ENCODE measurements at places on chromosomes 2 and 18.

DNA sequence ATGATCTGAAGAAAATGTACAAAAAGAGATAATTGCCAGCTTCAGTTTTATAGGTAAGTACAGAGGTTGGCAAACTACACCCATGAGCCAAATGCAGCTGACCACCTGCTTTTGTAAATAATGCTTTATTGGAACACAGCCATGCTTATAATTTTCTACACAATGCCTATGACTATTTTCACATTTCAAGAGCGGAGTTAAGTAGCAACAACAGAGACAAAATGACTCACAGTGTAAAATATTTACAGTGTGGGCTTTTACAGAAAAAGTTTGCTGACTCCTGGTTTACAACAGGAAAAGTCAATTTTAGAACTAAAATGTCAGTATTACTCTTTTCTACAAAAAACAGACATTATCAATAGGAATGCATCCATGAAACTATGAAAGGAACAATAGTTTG lies 26.0 kb downstream of the CWC22 start:
- DNase-seq: no peak

- DNase-seq: no peak
Observed at GRCh38 chr2:201709747-201710146, 11.3 kb upstream of the MPP4 start.

- DNase-seq: no peak
Observed at GRCh38 chr2:176960736-176961520, 251.7 kb upstream of the HNRNPA3 start.

DNA sequence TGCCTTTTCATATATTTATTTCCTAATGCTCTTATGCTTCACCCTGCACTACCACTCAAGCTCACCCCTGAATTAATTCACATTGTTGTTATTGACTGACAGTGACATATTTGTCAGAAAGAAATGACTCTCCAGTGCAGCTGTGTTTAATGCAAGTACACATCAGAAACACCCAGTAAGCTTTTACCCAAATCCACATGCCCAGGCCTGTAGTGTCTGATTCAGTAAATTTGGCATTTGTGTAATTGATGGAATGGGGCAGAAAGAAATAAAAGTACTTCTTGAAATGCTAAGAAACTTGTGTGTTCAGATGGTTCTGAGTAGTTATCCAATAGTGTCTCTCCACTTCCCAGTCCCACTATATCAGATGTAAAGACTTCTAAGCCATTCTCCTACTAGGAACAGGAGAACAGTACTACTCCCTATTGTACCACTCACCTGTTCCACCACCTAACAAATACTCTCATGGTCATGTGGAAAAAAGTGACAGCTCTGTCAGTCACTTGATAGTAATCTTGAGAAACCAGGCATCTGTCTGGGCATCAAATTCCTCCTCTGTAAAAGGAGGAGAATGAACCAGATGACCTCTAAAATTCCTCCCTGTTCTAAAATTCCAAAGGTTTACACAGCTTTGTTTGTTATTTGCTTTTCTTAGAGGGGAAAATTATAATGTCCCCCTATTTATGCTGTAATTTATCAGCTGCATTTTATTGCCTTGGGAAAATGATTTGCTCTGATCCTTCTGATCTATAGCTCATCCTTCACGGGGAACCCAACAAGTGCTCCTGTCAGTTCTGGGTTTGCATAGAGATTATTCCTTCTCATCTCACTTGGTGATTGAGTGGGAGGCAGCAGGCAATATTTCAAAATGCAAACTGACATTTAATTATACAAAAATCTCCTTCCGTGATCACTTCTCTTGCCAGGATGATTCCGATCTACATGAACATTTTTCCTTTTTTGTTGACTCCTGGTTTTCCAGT lies 70.9 kb downstream of the ZNF385B start:
- no peak for DNase-seq

- DNase-seq: no peak
Observed at GRCh38 chr2:117943013-117943672, 70.7 kb downstream of the CCDC93 start.

DNA sequence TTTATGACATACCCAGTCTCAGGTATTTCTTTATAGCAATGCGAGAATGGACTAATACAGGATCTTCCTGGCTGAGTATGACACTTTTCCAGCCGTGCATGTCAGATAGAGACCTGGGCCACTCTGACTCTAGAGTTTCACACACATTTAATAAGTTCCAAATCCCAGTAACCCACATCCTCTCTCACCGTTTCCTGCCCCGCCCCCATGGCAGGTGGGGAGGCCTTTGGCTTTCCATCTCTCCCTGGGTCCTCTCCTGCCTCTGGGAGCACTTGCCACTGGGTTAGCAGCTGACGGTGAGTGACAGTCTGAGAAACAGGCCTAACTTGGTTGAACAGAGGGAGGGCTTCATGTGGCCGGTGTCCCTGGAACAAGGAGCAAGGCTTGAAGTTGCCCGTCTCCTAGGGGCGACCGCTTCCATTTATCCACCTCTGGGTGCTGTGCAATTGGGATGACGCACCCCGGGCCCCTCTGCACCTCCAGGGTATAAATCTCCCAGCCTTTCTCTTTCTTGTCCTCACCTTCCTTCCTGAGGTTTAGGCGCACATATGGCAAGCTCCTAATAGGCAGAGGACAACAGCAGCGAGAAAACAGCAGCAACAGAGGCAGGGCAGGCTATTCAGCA lies 152.7 kb upstream of the HDAC4 start:
- no peak for DNase-seq

DNA sequence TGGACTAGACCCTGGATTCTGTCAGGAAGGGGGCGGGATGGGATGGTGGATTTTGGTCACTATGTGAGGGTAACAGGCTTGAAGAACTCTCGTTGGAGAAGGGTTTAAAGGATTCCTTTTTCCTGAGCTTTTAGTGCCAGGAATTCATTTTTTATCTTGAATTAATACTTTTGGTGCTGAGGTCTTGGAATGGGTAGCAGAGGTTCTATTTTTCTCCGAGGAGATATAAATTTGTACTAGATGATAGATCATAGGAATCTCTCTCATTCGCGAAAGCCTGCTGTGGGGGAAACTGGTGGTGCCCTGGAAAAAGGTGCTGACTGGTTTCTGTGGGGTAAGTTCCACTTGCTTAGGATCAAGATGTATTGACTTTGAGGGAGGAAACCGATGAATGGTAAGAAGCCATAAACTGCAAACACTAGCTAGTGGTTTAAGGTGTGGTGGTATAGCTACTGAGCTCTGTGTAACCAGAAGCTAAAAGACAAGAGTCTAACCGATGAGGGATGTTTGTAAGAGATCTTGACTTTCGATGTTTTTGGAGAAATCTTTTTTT lies 706 bp downstream of the AGPS start:
- no peak for DNase-seq

DNA sequence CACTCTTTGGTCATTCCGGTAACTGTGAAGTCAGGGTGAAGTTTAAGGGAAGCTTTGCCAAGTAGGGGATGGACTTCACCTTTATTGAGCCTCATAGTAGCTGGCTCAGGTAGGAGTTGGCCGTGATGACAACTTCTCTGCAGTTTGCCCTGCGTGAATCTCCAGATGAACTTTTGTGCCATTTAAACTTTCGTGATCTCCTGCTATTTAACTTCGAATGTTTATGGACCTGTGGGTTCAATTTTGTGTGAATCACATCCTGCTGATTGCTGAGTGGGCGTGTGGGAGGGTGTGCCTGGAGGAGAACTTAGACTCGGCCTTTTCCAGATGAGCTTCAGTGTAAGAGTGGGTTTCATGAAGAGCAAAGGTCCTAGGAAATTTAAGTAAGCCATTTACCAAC lies 4.2 kb downstream of the UGT1A1 start:
- no peak for DNase-seq

GRCh38 chr2:232877940-232878511 lies 8.0 kb downstream of the SNORC start:
- no peak for DNase-seq

DNA sequence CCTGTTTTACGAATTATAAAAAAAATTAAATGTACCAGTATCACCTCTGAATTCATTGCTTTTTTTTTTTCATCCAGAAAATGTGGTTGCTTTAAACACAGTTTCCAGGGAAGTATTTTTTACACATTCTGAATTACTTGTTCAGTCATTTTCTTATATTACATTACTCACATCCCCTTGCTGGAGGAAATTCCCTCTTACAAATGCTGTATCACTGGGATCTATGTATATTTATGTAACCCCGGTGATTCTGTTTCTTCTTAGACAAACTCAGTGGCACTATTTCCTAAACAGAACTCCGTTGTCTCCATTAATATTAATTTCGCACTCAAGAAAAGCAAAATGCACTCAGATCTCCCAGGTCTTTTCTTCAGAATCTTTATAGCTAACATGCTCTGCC lies 1078.5 kb upstream of the ZEB2 start:
- no peak for DNase-seq

- no peak for DNase-seq
Observed at GRCh38 chr2:205699515-205700289, 17.4 kb downstream of the NRP2 start.

GRCh38 chr2:4098137-4098536 lies 394.8 kb downstream of the DCDC2C start:
- DNase-seq: no peak

- DNase-seq: no peak
Observed at GRCh38 chr18:11310476-11311086, 161.2 kb upstream of the PIEZO2 start.

DNA sequence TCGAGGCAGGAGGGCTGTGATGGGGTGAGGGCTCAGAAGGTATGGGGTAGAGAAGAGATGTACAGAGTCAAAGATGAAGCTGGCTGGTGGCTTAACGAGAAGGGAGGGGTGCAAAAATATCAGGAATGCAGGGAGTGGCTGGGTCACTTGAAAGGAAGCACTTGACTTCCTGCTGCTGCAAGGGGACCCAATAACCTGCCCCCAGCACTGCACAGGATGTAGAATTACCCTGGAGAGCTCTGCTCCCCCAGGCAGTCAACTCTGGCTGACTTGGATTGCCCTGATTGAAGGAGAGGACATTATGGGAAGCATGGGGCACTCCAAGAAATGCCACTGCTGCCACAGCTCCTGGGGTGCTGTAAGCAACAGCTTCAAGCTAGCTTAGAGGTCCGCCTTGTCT lies 41.8 kb downstream of the CFAP221 start:
- no peak for DNase-seq

DNA sequence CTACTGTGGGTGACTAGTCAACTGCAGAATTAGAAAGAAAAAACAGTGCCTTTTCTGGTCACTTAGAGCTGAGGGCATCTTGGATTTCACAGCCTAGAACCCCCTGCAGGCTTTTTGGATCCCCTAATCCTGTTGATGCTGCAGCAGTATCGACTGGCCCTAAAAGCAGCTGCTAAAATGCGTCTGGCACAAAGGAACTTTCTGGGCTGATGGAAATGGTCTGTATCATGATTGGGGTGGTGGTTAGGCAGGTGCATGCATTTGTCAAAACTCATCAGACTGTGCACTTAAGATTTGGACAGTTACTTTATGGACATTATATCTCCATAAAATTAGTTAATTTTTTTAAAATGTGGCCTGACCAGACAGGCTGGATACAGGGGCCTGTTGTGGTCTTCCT lies 149.8 kb downstream of the KLHL29 start:
- DNase-seq: no peak

DNA sequence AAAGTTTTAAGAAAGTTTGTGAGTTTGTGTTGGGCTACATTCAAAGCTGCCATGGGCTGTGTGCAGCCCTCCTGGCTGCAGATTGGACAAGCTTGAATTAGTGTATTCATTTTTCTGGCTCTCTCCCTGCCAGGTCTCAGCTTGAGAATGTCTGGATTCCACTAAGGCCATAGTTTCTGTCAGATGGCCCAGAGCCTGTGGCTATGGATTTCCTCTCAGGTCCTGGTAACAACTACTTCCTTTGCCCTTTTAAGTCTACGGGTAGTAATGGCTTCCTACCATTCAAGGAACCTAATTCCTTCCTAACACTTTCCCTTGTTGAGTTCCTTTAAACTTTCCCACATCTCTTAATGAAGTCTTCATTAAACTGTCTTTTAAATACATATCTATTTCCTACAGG lies 24.3 kb upstream of the PSMD14 start:
- DNase-seq: no peak

DNA sequence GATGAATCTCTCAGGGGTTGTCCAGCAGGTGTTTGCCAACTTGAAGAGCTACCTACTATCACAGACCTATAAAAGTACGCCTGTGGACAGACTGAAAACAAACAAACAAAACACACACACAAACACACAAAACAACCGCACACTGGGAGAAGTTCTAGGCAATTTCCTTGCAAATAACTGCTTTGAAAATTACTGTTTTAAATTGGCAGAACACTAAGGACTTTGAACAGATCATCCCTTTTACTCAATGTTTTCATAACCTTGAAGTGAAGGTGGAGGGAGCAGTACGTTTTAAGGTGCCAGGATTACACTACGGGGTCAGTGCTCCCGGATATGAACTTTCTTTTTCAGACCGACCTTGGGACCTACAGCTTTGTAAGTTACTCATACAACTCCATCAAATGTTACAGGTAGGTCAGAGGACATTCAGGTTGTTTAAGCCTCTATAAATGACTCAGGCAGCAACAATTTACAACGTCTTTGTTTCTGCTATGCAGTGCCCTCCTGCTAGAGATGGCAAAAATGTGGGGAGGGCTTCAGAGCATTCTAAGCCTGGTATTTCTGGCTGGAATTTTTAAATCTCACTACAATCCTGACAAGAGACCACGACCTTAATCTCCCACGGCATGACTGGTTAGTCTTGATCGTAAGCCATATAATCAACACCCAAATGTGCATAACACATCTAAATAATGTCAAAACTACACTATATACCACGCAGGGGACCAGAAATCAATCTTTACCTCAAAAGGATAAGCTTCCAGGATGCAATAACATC lies 1.4 kb upstream of the SLC20A1 start:
- DNase-seq: no peak

DNA sequence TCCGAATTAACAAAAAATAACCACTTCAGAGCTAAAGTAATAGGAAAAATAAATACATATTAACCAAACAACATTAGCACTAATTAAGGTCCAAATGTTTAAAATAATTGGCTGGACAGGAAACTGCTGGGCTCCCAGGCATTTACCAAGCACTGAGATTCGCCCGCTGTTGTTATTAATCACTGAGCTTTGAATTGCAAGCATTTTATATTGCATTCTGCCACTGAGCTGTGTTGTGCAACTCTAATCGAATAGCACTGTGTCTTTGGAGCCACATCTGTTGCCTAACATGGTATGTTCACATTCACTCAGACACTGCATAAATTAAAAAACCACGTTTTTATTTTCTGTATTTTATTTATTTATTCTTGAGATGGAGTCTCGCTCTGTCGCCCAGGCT lies 88.9 kb downstream of the SOWAHC start:
- no peak for DNase-seq
